ENCODE measurements at places on chromosomes 11 and 22. TPM values are rescaled to one million over a fixed set of nuclear protein-coding genes. Genes with fewer than 3 reads are reported as not detected.
A peak's percentile ranks its signal among the peaks of the same experiment; 100 is the strongest.

DNA sequence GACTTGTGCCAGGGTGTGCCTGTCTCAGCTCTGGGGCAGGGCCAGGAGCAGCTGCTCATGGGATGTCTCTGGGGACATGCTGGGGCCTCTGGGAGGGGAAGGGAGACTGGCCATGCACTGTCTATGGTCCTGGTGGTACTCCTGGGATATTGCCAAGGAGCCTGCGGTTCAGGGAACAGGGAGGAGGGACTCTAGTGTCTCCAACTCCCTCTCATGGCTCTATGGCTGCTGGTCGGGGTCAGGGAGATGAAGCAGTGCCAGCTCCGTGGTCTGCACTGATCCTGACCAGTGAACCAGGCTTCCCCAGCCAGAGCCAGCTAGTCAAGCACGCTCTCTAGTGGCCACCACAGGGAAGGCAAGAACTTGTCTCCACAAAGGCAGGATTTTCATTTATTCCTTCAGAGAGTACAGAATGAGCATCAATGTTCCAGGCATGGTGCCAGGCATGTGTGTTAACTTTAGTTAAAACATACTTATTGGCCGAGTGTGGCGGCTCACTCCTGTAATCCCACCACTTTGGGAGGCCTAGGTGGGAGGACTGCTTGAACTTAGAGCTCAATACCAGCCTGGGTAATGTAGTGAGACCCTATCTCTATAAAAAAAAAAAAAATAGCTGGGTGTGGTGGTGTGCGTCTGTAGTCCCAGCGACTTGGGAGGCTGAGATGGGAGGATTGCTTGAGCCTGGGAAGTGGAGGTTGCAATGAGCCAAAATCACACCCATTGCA, 2.5 kb upstream of the BEST1 start:
- DNase-seq = peak; percentile 93

- DNase-seq = no peak
Observed at GRCh38 chr11:70786021-70786665, 387.8 kb downstream of the CTTN start.

GRCh38 chr22:47206666-47207218, 444.3 kb downstream of the TBC1D22A start:
- no peak for DNase-seq

The NPAS4 gene
- total RNA-seq = 0.35 TPM

Data from GM23338 (cell line).